ENCODE measurements at places on chromosomes 1 and 21. TPM values are rescaled to one million over a fixed set of nuclear protein-coding genes. Genes with fewer than 3 reads are reported as not detected.
A peak's percentile ranks its signal among the peaks of the same experiment; 100 is the strongest.

GRCh38 chr1:213994888-213995287 is 7.1 kb downstream of the PROX1 start:
- no peak for DNase-seq

- DNase-seq, result peak; percentile 75
These were observed 54.5 kb downstream of the GPR161 start for GRCh38 chr1:168082008-168082876.

DNA sequence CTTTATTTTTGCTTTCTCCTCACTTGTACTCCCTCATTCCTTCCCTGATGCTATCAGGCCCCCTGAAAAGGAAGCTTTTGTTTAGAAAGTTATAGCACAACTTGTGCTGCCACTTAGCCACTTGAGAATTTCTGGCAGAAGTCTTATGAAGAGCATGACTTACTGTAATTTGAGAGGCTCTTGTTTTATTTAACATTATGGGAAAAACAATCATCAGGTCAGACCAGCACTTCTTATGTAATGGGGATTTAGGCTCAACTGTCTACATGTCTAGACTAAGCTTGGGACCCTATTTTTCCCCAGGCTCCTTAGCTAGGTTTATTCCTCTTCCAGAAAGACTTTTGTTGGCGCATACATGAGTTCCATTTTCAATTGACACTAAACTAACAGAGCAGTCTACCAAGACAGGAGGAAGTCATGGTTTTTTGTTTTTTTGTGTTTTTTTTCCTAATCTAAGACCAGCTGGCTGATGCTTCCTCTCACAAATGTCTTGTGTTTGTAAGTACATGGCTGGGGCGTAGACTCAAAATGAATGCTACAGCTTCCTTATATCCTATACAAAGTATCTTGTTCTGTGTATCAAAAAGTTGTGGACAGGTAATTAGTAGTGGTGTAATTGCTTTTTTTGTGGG is 31.5 kb downstream of the TNFSF4 start:
- no peak for DNase-seq

GRCh38 chr1:232743999-232744398 is 61.2 kb upstream of the MAP10 start:
- no peak for DNase-seq

- no peak for DNase-seq
These were observed 30.4 kb downstream of the KCNN3 start for GRCh38 chr1:154839691-154840090.

- no peak for DNase-seq
These were observed 16.3 kb downstream of the CAPZB start for GRCh38 chr1:19469004-19469403.

DNA sequence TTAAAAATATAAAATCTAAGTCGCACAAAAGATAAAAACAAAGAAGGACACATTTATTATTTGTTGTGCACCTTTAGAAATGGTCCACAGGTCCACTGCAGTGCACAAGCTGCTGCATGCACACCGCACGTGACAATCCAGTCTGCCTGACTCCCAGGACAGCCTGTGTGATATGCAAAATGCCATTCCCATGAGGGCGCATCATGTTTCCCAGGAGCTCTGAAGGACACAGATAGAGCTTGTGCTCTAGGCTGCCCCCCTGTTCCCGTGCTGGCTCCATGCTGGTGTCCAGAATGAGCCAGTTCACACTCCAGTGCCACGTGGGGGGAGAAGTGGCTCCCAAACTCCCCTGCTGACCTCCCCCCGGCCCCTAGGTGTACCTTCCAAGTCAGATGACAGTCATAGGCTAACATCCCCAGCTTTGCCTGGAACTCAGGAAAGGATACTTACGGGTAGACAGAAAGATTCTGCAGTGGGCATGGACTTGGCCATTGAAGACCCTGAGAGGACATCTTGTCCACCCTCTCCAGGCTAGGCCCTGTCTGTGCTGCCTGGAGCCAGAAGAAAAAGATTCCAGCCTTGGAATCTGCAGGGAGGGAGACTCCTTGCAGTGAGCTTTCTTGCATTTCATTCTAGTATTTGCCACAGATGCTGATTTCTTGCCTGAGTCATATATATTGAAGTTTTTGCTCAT is 26.3 kb downstream of the RAB7B start:
- no peak for DNase-seq

DNA sequence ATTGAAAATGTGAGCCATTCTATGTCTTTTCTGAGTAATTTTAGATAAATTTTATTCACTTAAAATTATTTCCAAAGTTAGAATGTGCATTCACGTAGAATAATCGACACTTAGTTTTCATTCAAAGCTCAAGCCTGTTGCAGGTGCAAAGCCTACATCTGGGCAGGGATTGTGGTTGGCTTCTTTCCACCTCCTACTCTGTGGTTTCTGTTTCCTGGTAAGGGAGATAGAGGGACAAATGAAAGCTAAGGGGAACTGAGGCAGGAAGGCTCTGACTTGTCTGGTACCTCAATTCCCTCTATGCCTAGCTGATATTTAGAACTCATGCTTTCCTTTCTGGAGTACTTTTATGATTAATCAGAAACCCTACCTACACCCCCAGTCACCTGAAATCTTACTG is 251.2 kb upstream of the DPYD start:
- DNase-seq, result no peak

DNA sequence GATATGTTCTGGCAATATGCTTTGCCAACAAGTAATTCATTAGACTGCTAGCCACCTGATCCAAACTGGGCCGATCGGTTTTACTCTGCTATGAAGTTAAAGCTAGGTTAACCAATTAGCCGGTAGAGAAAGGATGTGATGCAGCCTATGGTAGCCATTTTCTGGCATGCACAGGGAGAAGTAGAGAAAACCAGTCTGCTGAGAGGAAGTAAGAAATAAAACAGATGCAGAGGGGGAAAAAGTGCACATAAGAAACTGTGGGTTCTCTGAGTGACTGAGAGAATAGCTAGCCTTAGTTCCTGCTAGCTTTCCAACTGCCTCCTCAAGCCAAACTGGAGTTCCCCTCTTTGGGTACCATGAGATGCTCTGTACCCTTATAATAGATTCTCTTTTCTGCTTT is 52.8 kb downstream of the ARID4B start:
- DNase-seq, result no peak

DNA sequence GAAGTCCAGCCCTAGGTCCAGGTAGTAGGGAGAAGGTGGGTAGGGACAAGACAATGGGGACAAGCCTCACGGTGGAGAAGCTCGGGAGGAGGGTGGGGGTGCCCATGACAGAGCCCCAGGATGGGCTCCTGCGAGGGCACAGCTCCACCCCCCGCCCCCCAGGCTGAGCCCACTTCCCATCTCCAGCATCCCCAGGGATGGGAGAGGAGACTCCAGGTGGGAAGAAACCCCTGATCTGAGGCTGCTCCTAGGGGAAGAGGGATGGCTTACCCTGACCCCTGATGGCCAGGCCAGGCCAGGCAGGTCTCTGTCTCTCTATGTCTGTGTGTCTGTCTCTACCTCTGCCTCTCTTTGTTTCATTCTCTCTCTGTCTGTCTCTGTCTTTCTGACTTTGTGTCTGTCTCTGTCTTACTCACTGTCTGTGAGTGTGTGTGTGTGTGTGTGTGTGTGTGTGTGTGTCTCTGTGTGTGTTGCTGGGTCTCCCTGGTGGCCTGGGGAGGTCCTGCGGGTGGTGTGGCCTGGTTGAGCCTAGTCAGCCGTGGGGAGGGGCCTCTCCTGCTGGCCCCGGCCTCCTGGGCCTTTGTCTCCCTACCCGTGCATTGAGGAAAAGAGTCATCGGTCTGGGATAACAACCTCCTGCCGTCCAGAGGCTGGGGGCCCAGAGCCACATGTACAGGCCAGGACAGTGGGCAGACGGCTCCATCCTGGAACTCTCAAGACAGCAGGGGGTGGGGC is 45.7 kb downstream of the WNT9A start:
- DNase-seq, result peak; percentile 70

The MX2 gene
- 0.08 TPM for polyA plus RNA-seq

The AIM2 gene
- 1.1 TPM for polyA plus RNA-seq

The WDR3 gene
- polyA plus RNA-seq, result 26.9 TPM

The C1orf94 gene
- polyA plus RNA-seq, result not detected

The KIF26B gene
- polyA plus RNA-seq, result 2.6 TPM

The LRRC39 gene
- 1.6 TPM for polyA plus RNA-seq

The CLDN17 gene
- not detected for polyA plus RNA-seq

The ITLN2 gene
- polyA plus RNA-seq, result not detected

The PDIK1L gene
- 1.3 TPM for polyA plus RNA-seq

The PPIAL4G gene
- polyA plus RNA-seq, result not detected

The B3GALT2 gene
- 0.37 TPM for polyA plus RNA-seq

The OR10Z1 gene
- polyA plus RNA-seq, result not detected

All from SK-N-SH (cell line).